HFFc6 (cell line): ENCODE measurements at places on chromosomes 1 and 21. TPM values are rescaled to one million over a fixed set of nuclear protein-coding genes. Genes with fewer than 3 reads are reported as not detected.
A peak's percentile ranks its signal among the peaks of the same experiment; 100 is the strongest.

- DNase-seq: peak; percentile 86
These were observed 90.8 kb downstream of the DDAH1 start for GRCh38 chr1:85374160-85374559.

DNA sequence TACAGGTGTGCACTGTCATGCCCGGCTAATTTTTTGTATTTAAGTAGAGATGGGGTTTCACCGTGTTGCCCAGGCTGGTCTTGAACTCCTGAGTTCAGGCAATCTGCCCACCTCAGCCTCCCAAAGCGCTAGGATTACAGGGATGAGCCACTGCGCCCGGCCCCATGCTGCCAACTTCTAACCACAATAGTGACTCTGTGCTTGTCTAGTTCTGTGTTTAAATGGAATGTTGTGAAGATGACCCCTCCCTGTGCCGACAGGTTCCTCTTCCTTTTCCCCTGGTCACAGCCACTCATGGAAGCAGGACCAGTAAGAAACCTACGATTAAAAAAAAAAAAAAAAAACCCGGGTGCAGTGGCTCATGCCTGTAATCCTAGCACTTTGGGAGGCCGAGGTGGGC lies 4.7 kb downstream of the MAP1LC3C start:
- no peak for DNase-seq

DNA sequence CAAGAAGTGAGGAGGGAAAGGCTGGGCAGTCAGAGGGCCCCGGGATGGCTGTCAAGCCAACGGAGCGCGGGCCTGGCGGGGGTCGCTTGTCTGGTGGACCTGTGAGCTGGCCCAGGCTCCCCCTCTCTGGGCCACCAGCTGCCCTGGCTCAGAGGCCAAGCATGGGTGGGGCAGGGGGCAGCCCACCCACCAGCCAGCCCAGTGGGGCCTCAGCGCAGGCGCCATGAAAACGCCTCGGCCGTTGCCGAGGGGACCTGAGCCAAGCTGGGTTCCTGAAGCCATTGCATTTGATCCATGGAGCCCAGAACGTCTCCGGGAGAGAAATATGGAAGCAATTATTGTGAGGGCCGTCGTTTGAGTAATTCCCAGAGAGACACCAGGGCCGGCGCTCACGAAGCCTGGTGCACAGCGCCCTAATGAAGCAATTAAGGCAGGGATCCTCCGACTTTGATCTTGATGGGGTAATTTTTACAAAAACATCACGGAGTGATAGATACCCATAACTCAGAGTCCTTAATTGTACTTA lies 90.5 kb upstream of the TTC34 start:
- DNase-seq: no peak

DNA sequence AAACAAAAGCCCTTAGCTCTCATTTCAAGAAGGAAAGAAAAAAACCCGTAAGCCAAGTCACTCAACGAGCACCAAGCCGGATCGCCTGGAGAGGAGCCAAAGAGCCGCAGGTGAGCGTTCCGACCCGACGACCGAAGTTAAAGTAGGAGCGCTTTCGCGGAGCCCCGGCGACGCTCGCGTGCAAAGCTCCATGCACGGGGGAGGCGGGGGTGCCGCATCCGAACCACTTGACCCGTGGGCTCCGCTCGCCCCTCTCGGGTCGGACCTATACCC lies 382 bp downstream of the GPBP1L1 start:
- DNase-seq: no peak

GRCh38 chr1:202155478-202156021 lies 4.9 kb downstream of the PTPN7 start:
- no peak for DNase-seq

DNA sequence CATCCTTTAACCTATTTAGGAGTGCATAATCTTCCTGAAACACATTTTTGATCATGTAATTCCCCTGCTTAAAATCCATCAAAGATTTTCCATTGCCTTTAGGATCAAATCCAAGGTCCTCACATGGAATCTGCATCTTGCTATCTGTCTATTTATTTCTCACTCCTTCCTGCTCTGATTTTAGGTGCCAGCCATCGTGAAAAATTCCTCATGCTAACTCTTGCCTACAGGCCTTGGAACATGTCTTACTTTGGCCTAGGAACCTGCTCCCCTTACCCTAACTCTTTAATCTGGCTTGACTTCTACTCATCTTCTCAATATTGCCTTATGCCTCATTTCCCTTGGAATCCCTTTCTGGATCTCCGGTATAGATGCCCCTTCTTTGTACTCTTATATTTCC lies 1074.3 kb downstream of the TTLL7 start:
- no peak for DNase-seq

- DNase-seq: peak; percentile 29
These were observed 85.8 kb upstream of the DIRAS3 start for GRCh38 chr1:68136187-68136586.

GRCh38 chr1:235675152-235675890 lies 25.7 kb upstream of the GNG4 start:
- peak; percentile 20 for DNase-seq

GRCh38 chr1:147640553-147641165 lies 29.7 kb downstream of the ACP6 start:
- peak; percentile 79 for DNase-seq

DNA sequence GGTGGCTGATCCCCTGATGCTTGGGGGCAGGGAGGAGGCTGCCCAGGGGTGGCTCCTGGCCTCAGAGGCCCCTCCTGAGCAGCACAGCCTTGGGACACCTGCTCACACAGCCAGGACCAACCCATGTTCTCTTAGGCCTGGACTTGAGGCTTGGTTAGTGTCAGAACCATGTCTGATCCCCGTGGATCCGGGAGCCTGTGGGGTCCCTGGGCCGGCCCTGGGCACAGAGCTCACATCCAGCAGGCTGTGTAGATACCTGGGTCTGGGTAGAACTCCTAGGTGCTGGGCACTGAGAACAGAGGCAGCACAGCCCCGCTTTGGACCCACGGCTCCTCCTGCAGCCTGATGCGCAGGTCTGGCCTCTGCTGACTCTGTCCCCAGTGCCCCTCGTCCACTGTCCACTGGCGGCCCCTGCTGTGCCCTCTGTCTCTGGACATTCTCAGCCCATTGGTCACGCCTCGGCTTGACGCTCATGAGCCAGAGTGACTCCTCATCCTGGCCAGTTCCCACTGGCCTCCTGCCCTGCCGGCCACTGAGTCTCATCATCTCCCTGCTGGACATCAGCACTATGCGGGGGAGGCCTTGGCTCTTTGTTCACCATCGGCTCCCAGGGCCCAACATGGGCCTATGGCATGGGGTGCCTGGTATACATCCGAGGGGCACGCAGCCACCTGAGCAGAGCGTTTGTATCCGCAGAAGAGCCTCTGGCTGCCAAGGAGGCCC lies 70.2 kb downstream of the TRIM11 start:
- no peak for DNase-seq

- DNase-seq: peak; percentile 67
These were observed 3.4 kb downstream of the MEF2D start for GRCh38 chr1:156497078-156497742.

DNA sequence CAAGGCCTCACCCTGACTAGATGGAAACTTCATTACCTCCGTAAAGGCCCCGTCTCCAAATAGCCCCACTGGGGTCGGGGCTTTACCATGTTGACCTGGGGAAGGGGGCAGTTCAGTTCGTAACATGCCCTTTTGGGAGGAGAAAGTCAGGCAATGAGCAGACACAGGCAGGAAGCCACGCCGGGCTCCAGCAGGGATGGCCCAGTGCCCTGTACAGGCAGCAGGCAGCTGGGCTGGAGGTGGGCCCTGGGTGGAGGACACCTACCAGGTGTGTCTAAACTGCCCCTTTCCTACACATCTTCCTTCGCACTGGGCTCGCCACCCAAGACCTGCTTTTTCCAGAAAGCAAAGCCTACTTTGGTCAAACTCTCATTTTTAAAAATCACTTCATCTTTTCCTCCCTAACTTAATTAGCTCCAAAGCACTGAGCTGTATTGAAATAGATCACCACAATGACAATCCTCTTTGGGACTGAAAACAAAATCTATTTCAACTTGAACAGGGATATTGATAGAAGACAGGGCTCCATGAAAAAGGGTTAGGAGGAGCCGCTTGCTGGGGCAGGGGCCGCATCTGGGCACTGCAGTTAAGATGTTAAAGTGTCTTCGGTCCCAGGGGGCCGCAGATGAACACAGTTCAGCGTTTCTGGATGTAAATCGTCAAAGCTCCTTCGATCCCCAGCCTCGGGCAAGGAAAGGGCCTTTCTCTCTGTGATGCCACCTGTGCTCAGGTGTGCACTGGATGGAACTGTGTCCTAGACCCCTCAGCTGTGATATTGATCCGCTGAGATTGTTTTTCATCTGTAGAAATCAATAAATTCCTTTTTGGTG lies 104.6 kb downstream of the PDE9A start:
- no peak for DNase-seq

GRCh38 chr1:197481101-197481500 lies 213.0 kb downstream of the CRB1 start:
- no peak for DNase-seq

GRCh38 chr1:154877370-154877974 lies 7.4 kb upstream of the KCNN3 start:
- no peak for DNase-seq

DNA sequence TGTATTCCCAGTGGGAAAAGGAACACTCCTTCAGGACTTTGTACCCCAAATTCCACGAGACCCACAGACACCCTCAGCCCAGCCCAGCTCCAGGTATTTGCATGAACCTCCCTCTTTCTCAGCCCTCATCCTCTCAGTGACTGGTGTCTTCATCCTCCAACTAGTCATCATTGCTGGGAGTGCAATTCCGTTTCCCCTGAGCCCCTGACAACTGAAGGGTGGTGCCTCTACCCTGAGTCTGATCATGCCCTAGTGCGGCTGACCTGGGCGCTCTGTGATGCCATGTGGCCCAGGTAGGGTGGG lies 3.8 kb upstream of the ZNF692 start:
- DNase-seq: no peak

DNA sequence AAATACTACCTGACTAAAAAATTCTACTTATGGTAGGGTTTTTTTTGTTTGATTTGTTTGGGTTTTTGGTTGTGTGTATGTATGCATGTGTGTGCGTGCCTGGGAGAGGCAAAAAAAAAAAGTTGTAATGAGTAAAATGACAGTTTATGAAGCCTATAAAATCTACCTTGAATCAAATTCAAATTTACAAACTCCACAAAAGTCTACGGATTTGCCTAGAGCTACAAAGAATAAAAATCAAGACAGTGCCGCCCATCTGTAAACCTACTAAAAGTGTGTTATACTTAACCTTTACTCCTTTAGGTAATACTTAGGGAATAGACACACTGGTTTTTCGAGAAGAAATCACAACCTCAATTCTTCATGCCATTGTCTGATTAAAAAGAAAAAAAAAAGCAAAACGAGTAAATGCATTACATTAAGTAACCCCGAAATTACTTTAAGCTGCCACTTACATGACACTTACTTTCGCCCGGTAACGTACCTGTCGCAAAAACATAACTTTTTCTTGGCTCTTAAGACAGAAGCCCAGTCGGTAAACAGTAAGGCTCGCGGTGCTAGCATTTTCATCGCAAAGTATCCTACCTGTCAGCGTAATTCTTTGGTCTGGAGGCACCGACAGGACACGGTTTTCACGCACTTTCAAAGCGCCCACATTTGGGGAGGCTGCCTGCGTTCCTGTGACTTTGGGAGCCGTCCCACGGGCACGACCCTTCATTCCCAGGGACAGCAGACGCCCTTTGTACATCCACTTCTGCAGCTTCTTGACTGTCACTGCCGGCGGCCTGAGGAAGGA lies 951 bp downstream of the SYDE2 start:
- no peak for DNase-seq

GRCh38 chr1:203813581-203814341 lies 18.3 kb downstream of the ZBED6 start:
- no peak for DNase-seq

DNA sequence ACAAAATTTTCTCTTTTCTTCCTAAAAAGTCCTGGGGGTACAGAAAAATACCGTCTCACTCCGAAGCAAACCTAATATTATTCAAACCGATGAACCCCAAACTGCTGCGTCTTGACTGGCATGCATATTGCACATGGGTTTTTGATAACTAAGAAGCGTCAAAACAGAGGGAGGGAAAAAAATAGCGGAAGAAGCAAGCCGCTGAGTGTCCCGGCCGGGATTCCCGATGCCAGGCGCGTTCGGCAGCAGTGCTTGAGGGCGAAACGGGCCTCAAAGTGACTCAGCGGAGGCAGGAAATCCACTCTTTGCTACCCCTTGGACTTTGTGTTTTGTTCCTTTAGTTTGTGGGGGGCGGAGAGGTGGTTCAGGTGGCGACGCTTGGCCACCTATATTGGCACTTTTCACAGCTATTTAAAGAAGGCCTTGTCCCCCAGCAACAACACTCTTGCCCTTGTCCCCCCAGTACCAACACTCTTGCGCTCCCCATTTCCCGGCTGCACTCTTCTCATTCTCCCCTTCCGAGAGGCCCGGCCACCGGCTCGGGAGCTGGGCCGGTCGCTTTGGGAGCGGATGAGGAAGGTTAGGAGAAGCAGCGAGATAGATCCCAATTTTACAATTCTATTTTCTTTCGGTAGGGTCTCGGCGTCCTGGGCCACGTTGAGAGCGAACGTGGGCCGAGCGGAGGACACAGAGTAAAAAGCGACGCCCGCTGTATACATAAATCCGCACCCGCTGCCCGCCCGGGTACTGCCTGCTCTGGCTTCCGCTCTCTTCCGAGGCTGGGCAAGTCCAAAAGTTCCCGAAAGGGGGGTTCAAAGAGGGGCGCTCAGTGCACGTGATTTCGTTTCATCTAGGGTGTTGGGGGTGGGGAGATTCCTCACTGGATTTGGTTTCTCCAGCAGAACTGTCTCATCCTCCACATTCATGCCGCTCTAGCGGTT lies 2.5 kb downstream of the LMX1A start:
- DNase-seq: no peak

DNA sequence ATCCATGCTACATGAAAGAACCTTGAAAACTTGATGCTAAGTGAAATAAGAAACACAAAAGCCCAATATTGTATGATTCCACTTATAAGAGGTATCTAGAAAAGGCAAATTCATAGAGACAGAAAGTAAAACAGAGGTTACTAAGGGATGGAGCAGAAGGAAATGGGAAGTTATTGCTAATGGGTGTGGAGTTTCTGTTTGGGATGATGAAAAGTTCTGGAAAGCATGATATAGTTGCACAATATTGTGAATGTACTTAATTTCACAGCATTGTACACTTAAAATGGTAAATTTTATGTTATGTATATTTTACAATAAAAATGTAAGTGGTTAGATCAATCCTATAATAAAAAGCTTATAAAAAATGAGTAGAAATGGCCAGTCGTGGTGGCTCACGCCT lies 1.6 kb upstream of the NECAP2 start:
- no peak for DNase-seq

- no peak for DNase-seq
These were observed 16.9 kb downstream of the AVPR1B start for GRCh38 chr1:206100226-206100815.

GRCh38 chr1:11919621-11920020 lies 6.6 kb downstream of the KIAA2013 start:
- no peak for DNase-seq

GRCh38 chr1:2318314-2319278 lies 72.8 kb downstream of the MORN1 start:
- DNase-seq: no peak

Gene ZP4
- not detected in 3 replicates for total RNA-seq

Gene LCE1C
- total RNA-seq: not detected in 3 replicates

Gene FOXD3
- total RNA-seq: not detected in 3 replicates

Gene OLIG2
- not detected in 3 replicates for total RNA-seq

Gene SPRR2A
- not detected in 2 replicates for total RNA-seq

Gene NCF2
- total RNA-seq: 0.81 to 1.4 TPM (median 1.3 TPM) in 3 replicates

Gene PTAFR
- 0.32 to 0.57 TPM (median 0.35 TPM) in 3 replicates for total RNA-seq

Gene ZNF593OS
- total RNA-seq: not detected in 3 replicates

Gene TTC24
- total RNA-seq: not detected in 3 replicates
